Left renal pelvis (tissue), 4 donors: ENCODE measurements at places on chromosomes 2 and 18. TPM values are rescaled to one million over a fixed set of nuclear protein-coding genes. Genes with fewer than 3 reads are reported as not detected.

The SMIM21 gene
- 0.16 TPM for polyA plus RNA-seq

The MYO5B gene
- 6.2 TPM for polyA plus RNA-seq

The MLPH gene
- polyA plus RNA-seq = 4.0 TPM

The COBLL1 gene
- polyA plus RNA-seq = 158 TPM

GRCh38 chr2:41736105-41736567 lies 311.7 kb upstream of the PKDCC start:
- no peak for DNase-seq

- no peak for DNase-seq
Measured at GRCh38 chr18:67402543-67402942, 114.0 kb downstream of the DSEL start.

GRCh38 chr2:238242731-238243495 lies 3.1 kb upstream of the HES6 start:
- DNase-seq = no peak

DNA sequence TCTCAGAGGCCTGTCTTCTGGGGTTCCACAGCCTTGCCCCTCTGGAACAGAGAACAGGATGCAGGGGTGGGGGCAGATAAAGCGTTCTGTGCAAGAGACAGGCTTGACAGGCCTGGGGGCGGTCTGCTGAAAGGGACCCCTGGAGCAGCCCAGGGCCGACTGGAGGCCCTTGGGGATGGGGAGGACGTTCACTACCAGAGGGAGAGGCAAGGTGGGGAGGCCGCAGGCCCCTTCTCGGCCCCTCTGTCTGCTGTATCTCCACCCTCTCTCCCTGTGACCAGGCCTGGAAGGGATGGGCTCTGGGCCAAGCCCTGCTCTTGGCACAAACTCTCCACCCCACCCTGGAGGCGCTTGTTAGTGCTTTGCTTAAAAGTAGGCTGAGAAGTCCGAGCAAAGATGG lies 27.3 kb upstream of the INHBB start:
- DNase-seq = no peak

GRCh38 chr2:238974501-238975166 lies 126.7 kb downstream of the TWIST2 start:
- no peak for DNase-seq

- no peak for DNase-seq
Measured at GRCh38 chr2:180474716-180475115, 467.6 kb upstream of the CWC22 start.

DNA sequence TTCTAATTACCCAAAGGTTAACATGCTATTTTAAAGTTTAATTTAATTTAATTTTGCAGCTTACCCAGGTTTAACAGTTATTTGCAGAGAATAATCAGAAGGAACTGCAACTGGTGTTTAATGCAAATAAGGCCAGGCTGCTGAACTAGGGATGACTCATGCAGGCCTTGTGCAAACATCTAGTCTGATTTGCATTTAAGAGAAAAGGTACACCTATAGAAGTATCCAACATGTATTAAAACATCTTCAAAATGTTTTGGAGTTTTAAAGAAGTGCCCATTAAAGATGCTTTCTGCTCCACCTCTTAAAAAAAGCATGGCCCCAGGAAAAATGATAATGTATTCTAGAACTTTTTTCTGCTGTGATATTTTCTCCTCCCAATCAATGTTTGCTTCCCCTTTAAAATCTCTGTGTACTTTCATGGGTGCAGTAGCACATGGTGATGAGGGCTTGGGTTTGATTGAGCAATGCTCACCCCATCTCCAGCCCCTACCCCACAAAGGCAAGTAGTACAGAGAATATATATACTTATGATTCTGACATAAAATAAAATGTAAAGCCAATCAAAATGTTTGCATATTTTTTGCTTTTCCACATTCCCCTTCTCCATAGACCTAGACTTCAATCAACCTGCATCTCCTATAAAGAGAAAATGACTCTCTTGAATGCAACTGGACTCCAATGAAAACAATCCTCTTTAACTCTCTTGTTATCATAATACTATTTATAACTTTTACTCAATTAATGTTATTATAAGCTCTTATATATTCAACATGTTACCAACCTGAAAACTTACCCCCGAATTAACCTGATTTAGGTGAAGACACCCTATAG lies 54.1 kb downstream of the ATP8B1 start:
- DNase-seq = no peak

DNA sequence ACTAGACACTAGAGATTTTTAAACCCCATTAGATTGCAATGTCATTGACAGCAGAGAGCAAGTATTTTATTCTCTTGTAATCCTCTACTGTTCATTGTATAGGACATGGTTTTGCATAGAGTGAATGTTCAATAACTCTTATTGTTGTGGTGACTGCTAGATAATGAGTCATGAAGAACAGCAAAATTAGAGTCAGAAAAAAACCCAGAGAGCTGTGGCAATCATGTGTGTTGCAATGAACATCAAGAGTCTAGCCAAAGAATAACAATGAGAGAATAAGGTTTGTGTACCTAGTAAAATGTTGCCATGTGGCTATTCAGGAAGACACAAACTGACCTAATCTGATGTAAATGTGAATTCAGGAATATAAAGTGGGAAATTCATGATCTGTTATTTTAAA lies 684.0 kb downstream of the DSC3 start:
- DNase-seq = no peak

DNA sequence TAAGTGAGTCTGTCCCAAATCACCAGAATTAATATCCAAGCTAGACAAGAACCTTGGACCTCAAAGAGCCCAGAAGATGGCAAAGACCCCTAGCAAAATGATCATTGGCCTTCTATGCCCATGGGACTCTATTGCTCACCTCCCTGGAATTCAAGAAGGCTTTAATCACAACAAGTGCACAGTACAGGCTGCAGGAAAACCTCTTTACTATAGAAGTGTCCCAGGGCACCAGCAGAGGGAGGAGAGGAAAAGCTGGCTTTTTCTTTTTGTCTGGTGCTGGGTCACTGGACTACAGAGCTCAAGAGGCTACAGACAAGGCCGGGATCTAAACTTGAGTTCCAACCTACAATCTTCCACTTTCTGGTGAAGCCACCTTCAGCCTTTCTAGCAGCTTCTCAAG lies 88.3 kb upstream of the PPP1CB start:
- no peak for DNase-seq

GRCh38 chr2:121649149-121649595 lies at the start of gene CLASP1:
CLASP1 (minus strand) TSS chr2:121649462; CDS start chr2:121605895, 43,567 bp downstream.
- DNase-seq = no peak

DNA sequence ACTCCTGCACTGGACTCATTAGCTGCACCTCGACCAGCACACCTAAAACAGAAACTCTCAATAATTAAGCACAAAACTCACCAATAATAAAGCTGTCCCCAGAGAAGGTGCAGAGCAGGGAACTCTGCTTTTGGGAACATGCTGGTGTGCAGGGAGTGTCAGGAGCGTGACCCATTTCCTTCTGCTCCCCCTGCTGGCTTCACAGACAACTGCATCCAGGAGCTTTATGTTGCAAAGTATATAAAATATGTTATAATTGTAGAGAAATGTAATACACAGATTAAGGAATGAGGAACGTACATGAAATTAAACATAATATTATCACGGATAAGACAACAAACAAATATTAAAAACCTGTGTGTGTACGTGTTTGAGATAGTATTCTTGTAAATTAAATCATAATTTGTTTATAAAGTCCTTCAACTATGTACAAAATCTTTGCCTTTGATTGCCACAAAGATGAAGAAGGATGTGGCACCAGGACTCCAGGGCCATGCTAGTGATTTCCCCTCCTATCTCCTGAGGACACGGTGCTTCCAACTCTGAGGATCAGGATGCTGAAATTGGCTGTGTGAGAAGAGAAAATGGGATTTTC lies 68.6 kb upstream of the MAL start:
- no peak for DNase-seq
